Natural killer cell (primary cell): ENCODE measurements at places on chromosomes 16 and 17. TPM values are rescaled to one million over a fixed set of nuclear protein-coding genes. Genes with fewer than 3 reads are reported as not detected.
A peak's percentile ranks its signal among the peaks of the same experiment; 100 is the strongest.

The CCL4 gene
- 476 TPM for total RNA-seq

The RRAD gene
- total RNA-seq, result 2.8 TPM

The KLHL10 gene
- total RNA-seq, result not detected

The TRIM16 gene
- total RNA-seq, result 3.8 TPM

The PLCD3 gene
- total RNA-seq, result 2.9 TPM

The APPBP2 gene
- 23.2 TPM for total RNA-seq

DNA sequence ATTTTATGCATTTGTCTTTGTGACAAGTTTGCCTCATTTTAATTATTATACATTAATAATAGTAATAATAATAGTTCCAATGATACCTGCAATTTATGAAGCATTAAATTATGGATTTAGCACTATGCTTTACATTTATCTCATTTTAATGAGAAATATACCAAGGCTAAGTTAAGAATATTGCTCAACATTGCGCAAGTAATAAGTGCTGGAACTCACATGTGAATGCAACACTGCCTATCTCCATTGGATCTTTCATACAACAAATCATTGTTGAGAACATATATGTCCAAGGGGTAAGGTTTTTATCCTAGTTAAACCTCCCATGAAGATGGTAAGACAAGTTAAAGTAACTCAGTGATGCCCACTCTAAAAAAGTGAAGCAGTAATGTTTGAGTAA is 703.7 kb upstream of the SOX9 start:
- no peaks in the 10 kb centered on the region for H3K36me3 ChIP-seq
- no peaks in the 10 kb centered on the region for H3K4me1 ChIP-seq
- H3K27ac ChIP-seq, result no peak overlapping the region

GRCh38 chr17:42325026-42325425 is 36.7 kb downstream of the STAT5A start:
- DNase-seq, result no peak
- H3K27me3 ChIP-seq, result no peaks in the 10 kb centered on the region
- no peak overlapping the region for H3K4me3 ChIP-seq
- H3K27ac ChIP-seq, result no peak overlapping the region

DNA sequence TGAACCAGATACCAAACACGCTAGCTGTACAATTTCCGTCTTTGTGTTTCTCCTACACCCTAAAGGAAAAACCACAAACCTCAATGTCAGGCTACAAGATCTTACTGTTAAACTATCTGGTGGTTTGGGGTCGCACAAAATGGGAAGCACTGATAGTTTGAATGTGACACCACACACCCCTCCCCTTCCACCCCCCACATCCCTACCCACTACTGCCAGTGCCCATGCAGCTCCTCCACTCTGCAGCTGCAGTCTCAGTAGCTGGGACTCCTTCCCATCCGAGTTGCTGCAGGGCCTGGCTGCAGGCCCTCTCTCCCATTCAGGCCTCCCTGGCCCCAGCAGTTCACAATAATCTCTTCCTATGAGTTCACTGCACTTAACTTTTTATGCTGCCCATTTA is 18.4 kb downstream of the TRAP1 start:
- H3K36me3 ChIP-seq, result no peaks in the 10 kb centered on the region
- H3K27ac ChIP-seq, result no peak overlapping the region
- H3K4me3 ChIP-seq, result no peak overlapping the region
- no peaks in the 10 kb centered on the region for H3K27me3 ChIP-seq
- DNase-seq, result peak; percentile 17

DNA sequence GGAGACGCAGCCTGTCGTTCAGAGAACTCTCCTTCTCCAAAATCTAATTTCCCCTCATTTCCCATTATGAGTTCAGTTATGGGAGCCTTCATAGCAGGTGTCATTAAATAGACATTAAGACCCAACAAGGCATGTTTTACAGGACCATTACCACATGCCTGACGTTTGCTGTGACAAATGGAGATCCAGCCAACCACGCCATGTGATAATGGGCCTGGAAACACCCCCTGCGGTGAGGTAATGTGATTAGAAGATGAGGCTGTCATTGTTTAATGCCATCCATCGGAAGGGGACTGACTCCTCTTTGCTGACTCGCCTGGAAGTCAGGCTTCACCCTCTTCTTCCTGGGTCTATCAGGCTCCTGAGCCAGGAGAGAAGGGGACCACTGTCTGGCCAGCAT is 76.9 kb downstream of the WSCD1 start:
- no peaks in the 10 kb centered on the region for H3K4me1 ChIP-seq
- no peaks in the 10 kb centered on the region for H3K36me3 ChIP-seq
- no peak for DNase-seq

DNA sequence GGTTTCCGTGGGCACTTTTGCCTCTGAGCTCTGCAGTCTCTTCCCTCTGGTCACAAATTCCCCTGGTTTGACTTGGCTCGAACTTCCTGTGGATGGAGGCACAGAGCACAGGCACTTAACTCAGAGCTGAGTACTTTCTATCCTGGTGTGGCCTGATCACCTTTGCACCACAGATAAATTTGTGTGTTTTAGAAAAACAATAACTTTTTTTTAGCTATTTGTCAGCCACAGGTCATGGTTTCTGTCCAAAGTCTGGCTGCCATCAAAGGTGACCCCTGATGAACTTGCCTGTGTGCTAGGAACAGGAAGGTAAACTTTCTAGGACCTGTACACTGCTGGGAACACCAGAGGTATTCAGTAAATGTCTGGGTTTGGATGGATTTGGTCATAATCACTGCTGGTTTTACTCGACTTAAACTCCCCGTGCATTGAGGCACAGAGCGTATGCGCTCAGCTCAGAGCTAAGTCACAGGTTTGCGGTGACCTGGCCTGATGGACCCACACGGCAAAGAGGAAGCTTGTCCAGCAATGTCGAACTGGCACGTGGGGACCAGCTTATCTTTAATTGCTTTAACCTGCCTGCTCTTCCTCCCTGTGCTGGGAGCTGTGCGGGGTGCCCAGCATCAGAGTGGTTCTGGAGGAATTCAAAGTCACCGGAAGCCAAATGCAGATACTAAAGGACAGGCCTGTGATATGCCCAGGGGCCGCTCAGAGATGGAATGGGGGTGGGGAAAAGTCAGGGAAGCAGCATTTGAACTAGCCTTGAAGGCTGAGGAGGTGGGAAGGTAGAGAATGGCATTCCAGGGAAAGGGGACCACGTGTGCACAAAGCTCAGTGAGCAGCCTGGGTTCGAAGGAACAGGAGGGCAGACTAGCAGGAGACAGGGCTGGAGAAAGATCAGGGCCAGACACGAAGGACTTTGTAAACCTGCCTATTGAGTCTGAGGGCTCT is 12.9 kb downstream of the SLC13A5 start:
- H3K27me3 ChIP-seq, result no peaks in the 10 kb centered on the region
- no peaks in the 10 kb centered on the region for H3K36me3 ChIP-seq
- H3K4me3 ChIP-seq, result no peak overlapping the region
- no peak overlapping the region for H3K27ac ChIP-seq
- no peak for DNase-seq

- no peak overlapping the region for H3K27ac ChIP-seq
- H3K27me3 ChIP-seq, result no peaks in the 10 kb centered on the region
- peaks cover 72% of the 10 kb centered on the region for H3K36me3 ChIP-seq
Observed at GRCh38 chr17:35017021-35017420, 36.7 kb downstream of the LIG3 start.

- H3K27ac ChIP-seq, result no peak overlapping the region
- H3K4me3 ChIP-seq, result no peak overlapping the region
Observed at GRCh38 chr17:55316499-55316898, 51.7 kb downstream of the HLF start.

DNA sequence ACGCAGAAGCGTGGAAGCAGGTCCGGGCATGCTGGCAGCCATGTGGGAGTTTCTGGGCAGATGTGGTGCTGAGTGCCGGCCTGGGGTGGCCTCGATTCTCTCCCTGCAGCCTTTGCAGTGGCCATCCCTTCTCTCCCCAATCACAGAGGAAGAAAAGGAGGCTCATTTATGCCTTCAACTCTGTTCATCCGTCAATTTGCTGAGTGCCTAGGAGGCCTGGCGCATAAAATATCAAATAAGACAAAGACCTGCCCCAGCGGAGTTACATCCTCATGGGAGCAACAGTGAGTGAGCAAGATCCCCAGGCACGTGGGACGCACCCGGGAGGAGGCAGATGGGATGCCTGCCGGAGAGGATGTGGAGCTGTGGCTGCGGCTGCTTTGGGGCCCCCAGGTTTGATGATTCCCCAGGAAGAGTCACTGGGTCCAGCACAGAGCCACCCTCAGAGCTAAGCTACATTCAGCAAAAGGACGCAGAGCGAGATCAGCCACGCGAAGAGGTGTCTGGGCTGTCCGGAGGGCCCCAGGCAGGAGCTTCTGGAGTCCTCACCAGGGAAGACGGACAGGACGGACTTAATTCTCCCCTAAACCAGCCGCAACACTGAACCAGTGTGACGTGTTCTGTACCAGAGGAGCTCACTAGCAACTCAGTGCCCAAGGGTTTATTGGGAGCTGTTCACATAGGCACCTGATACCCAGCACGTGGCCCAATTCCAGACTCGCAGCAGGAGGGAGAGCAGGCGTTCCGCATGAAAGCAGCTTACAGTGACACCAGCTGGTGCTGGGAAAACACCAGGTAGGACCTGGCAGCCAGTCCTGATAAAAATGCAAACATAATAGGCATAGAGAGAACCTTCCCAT is 11.3 kb downstream of the CA5A start:
- no peaks in the 10 kb centered on the region for H3K36me3 ChIP-seq
- H3K27ac ChIP-seq, result no peak overlapping the region

- H3K27ac ChIP-seq, result no peak overlapping the region
- no peaks in the 10 kb centered on the region for H3K36me3 ChIP-seq
- no peaks in the 10 kb centered on the region for H3K27me3 ChIP-seq
- no peak for DNase-seq
Observed at GRCh38 chr17:76935331-76935730, 67.1 kb downstream of the MGAT5B start.

DNA sequence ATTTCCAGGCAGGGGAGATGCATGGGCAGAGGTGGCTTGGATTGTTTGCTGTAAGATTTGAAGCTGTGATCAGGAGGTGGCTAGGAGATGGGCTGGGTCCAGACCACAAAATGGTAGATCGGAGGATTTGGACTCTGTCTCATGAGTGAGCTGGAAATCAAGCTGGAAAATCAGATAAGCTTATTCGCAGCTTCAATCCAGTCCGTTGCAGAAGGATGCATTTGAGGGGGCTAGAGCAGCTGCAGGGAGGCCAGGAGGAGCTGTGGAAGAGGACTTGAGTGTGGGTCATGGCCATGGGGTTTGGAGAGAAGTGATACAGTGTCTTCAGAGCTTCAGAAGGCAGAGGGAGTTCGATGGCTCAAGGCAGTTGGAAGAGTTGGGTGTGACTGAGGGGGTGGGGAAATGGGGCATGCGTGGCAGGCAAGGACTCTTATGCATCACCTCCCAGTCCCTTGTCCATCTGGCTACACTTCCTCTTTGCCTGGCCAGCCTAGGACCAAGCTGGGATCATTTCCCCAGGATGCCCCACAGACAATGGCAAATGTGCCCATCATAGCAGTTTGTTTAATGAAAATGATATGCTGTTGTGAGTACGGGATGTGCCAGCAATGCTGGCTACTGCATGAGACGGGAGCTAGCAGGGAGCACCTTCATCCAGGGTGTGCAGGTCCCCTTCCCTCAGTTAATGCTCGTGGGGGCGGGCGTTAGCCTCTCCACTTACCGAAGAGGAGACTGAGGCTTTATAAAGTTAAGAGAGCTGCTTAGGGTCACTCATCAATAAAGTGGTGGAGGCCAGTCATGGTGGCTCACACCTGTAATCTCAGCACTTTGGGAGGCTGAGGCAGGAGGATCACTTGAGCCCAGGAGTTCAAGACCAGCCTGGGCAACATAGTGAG is 20.6 kb downstream of the QPRT start:
- H3K4me1 ChIP-seq, result peaks cover 32% of the 10 kb centered on the region
- DNase-seq, result no peak
- H3K27ac ChIP-seq, result no peak overlapping the region
- H3K4me3 ChIP-seq, result no peak overlapping the region
- no peaks in the 10 kb centered on the region for H3K36me3 ChIP-seq

DNA sequence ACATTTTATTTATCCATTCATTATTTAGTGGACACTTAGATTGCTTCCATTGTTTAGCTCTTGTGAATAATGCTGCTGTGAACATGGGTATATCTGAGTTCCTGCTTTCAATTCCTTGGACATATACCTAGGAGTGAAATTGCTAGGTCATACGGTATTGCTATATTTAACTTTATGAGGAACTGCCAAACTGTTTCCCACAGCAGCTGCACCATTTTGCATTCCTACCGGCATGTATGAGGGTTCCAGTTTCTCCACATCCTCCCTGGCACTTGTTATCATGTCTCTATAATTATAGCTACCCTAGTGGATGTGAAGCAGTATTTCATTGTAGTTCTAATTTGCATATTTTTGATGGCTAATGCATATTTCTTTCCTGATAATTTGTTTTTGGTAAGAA is 23.7 kb upstream of the DRG2 start:
- no peak overlapping the region for H3K4me3 ChIP-seq
- no peaks in the 10 kb centered on the region for H3K4me1 ChIP-seq
- no peak overlapping the region for H3K27ac ChIP-seq
- no peaks in the 10 kb centered on the region for H3K27me3 ChIP-seq
- H3K36me3 ChIP-seq, result peaks cover 22% of the 10 kb centered on the region

GRCh38 chr17:82012640-82013295 is 9.9 kb downstream of the CENPX start:
- H3K36me3 ChIP-seq, result no peaks in the 10 kb centered on the region
- H3K27ac ChIP-seq, result no peak overlapping the region
- H3K4me1 ChIP-seq, result no peaks in the 10 kb centered on the region
- DNase-seq, result no peak
- no peak overlapping the region for H3K4me3 ChIP-seq

DNA sequence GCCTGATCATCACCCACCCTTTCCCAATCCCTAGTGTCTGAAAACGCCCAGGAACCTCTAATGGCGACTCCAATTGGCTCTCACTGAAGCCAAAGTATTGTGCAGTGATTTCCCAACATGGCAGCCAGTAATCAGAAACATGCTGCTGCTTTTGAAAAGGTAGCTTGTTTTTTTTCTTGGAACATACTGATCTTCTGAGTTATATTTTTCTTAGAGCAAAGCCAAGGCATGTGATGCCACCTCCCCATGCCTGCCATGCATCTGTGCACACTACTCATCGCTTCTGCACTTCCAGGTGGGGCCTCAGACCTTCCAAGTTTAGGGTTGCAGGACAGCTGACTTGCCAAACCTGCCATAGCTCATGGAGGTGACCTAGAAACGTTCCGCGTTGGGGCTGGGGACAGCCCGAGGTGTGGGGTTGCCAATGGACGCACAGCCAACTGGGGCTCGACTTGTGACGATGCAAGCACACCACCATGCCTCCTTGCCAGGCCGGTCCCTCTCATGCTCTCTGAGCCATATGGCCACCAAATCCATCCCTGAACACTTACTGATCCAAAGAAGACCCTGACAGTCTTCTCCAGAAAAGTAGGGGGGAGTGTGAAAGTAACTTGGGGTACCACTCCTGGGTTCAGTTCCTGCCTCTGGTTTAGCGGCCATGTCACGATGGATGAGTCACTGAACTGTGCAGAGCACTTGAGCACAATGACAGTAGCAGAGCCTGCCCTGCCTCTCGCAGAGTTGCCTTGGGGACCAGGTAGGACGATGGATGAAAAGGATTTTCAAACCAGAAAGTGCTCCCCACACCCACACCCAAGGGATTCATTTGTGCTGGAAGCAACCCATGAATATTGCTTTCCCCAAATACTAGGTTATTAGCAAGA is 155.7 kb downstream of the CCDC182 start:
- no peak for DNase-seq
- H3K27me3 ChIP-seq, result no peaks in the 10 kb centered on the region
- no peak overlapping the region for H3K27ac ChIP-seq
- H3K36me3 ChIP-seq, result no peaks in the 10 kb centered on the region

- no peak overlapping the region for H3K27ac ChIP-seq
- H3K27me3 ChIP-seq, result no peaks in the 10 kb centered on the region
- DNase-seq, result no peak
- H3K4me3 ChIP-seq, result no peak overlapping the region
- H3K36me3 ChIP-seq, result peaks cover 17% of the 10 kb centered on the region
Observed at GRCh38 chr16:686459-687260, 2.5 kb upstream of the JMJD8 start.
